Activated gamma-delta T cell treated with Interleukin-2 at 50 U/mL for 16 hours (primary cell): ENCODE measurements at places on chromosomes 5 and 9.

DNA sequence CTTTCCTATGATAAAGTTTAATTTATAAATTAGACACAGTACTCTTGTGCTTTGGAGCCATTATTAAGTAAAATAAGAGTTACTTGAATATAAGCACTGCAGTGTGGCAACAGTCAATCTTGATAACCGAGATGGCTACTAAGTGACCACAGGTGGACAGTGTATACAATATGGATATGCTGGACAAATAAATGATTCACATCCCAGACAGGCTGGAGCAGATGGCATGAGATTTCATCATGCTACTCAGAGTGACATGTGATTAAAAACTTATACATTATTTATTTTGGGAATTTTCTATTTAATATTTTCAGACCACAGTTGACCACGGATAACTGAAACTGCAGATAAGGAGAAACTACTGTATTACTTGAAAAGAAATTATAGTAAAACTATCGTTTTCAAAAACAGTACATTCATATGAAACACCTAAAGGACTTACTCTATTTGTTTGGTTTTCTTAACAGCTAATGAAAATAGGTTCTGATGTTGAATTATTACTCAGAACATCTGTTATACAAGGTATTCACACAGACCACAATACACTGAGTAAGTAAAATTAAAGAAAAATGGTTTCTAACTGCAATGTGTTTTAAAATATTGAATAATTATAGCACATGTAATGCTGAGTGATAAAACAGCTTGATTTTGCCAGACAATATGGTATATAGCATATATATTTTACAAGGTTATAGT, 16.0 kb downstream of the LYRM7 start:
- DNase-seq, result no peak

DNA sequence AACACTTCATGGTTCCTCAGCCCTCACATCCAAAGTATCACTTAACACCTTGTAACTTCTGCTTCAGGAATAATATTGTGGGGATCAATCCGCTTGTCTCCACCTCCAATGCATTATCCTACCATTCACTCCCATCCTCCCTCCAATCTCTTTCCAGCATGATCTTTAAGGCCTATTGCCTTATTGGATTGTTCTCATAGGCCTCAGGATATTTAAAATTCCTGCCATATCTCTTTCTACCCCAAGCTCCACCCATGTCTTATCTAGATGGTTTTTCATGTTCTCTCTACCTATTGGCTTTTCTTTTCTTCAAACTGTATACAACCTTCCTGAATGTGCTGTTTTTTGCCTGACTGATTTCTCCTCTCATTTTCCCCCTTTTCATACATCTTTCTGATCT, 7.2 kb downstream of the KDM4C start:
- no peak for DNase-seq

GRCh38 chr9:89956331-89956730, 351.5 kb downstream of the GADD45G start:
- DNase-seq, result no peak

DNA sequence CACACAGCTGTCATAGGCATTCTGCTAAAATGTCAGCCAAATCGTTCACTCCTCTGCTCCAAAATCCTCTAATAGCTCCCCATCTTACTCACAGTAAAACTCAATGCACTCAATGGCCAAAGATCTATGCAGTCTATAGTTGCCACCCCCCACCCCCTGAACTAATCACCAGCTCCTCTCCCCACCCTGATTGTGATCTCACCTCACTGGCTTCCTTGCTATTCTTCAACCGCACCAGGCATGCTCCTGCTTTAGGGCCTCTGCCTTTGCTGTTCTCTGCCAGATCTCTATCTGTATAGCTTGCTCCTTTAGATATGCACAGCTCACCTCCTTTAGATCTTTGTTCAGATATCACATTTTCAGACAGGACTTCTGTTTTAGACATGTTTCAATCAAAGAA, 33.2 kb upstream of the SNX2 start:
- no peak for DNase-seq

GRCh38 chr9:127065592-127065991, 56.8 kb downstream of the ANGPTL2 start:
- DNase-seq, result no peak

GRCh38 chr5:158845941-158846340, 253.8 kb downstream of the EBF1 start:
- no peak for DNase-seq

DNA sequence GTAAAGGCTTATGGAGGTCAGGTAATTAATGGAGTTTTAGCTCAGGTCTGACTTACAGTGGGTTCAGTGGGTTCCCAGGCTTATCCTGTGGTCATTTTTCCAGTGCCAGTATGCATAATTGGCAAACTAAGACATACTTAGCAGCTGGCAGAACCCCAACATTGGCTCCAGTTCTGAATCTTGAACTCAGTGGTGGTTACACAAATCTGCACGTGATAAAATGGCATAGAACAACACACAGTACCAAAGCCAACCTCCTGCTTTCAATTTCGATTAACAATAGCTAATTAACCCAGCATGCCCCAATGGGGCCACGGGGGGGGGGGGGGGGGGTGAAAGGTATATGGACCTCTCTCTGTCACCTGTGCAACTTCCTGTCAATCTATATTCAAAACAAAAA, 19.0 kb upstream of the BARX1 start:
- DNase-seq, result no peak

DNA sequence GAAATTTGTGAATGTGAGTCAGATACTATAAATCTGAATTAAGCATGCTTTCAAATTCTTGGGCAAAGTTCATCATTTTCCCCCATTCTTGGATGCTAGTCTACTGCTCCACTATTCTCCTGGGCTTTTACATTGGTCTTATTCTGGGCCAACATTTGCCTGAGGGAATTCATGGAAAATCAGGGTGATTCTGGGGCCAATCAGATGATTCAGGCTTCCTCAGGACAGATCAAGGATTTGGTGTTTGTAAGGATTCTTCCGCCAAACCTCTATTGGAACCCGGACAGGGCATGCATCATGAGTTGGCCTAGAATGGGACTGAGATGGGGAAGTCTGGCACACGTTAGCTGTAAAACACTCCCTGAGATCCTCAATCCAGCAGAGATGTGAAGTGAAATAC, 113.8 kb downstream of the MEF2C start:
- no peak for DNase-seq

- DNase-seq, result no peak
These were observed 3.6 kb downstream of the MARVELD2 start for GRCh38 chr5:69418554-69418953.

DNA sequence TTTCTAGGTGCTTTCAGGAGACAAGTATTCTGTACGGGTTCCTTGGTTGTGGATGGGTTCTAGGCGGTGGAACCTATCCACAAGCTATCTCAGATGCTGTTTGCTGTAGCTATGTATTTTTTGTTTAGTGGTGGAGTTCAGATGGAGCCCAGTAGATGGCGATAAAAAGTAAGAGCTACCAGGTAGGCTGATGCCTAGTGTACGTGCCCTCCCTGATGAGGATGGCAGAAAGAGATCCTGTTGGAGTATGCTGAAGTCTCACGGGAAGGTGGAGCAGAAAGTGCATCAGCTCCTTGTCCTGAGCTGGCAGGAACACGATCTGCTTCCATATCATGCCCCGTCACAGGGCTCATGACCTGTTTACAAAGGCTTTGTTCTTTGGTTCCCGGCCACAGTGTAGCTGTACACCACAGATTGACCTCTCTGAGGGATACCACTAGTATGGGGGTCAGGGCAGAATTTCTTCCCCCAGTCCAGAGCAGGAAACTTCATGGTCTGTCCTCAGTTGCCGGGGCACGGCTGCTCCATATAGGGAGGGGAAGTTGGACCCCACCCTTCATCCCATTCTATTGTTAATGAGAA, 12.6 kb upstream of the UGT3A2 start:
- DNase-seq, result no peak

DNA sequence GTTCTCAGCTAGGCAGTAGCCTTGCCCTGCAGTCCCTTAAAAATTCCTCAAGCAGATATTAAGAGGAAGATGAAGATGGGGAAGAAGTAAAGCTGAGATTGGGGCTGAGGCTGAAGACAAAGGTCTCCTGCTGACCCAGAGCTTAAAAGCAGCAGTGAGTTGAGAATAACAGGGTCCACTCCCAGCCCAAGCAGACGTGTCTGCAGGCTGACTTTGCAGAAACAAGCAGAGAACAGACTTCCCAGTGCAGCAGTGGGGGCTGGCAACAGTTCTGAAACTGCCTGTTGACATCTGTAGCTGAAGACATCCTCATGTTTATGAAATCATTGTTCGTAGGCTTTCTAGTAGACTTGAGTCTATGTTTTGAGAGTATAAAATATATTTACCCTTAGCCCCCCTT, 1.1 kb downstream of the CTXN3 start:
- no peak for DNase-seq

DNA sequence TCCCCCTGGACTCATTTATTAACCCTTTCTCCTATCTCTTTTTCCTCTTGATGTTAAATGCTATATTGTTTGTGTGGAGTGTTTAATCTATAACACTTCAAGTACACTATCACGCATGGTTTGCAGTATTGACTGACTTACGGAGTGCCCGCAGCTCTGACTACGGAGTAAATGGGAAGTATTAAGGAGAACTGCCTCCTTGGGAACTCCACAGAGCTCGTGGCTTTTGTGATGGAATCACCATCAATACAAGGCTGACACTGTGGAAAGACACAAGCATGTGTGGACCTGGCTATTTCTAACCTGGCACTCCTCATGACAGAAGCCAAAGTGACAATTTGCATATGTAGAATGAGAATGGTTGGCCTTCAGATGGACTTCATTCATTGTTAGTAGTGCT, 66.2 kb downstream of the SFXN1 start:
- no peak for DNase-seq

GRCh38 chr5:11182441-11183080, 421.5 kb upstream of the DAP start:
- no peak for DNase-seq

- DNase-seq, result no peak
These were observed 246.0 kb downstream of the PDZD2 start for GRCh38 chr5:31884896-31885295.

GRCh38 chr5:160390787-160391696, 8.8 kb downstream of the FAM200C start:
- DNase-seq, result no peak

DNA sequence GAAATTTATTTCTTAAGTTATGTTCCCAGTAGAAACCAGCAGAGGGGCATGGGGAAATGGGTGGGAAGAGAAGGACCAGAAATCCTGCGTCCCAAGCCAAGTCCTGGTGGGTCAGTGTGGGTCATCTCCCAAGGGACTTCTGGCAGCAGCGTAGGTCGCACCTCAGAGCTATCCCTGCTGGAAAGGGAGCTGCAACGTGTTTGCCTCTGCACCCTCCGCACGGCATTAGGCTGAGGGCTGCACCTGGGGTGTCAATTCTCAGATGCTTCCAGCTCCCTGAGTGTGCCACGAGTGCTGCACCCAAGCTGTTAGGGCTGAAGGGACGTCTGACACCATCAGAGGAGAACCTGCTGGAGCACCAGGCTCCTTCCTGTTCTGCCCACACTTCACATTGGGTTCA, 182.8 kb downstream of the CACNA1B start:
- no peak for DNase-seq

GRCh38 chr5:40082313-40082712, 597.4 kb upstream of the PTGER4 start:
- DNase-seq, result no peak

DNA sequence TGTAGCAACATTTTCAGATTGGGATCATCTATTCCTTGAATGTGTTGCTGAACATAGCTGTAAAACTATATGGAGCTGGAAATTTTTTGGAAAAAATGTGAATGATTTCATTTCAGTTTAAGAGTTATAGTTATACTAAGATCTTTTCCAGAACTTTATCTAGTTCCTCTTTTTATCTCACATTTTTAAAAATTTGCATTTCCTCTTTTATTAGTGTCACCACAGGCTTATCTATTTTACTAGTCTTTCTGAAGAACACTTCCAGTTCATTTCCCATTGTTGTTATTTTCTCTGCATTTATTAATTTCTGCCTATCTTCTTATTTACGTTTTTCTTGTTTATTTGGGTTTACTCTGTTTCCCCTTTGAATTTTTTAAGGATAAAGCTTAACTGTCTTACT, 46.0 kb upstream of the FSTL4 start:
- DNase-seq, result no peak

DNA sequence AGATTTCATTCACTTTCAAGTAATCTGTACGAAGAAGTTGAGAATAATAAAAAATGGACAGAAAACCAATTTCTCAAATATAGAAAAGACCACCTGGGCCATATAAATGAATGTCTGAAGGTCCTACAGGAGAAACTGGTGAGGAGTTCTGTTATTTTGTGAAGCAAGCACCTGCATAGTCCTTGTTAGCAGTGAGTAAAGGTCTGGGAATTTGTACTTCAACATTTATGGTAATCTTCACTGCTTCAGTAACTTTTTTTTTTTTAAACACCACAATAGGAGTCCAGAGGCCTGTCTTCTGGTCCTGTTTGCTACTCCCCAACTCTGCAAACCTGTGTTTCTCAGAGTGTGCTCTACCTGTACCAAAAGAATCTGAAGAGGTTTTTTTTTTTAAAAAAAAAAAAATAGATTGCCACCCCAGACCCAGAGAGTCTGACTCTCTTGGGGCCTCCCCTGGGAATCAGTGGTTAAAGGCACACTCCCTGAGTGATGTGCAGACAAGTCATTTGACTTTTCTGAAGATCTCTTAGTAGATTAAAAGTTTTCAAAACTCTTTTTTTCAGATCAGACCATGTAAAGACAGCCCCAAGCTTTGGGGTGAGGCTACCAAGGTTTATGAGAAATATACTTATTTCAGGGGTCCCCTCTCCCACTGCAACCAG, 55.5 kb downstream of the FAM81B start:
- no peak for DNase-seq

DNA sequence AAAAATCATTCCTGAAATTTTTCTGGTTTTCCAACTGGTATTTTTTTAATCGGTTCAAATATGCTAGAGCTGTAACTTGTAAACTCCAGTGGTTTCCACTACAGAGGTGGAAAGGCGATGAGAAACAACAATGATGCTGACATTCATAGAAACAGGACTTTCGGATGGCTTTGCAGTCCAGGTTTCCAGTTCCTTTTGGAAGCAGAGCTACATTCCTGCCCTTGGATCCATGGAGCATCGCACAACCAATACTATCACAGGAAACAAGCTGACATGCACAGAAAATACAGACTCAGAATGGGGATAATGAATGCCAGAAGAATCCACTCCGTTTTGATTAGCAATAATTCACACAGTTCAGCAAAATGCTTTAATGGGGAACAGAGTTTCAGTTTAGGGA, 140.0 kb downstream of the EPB41L4A start:
- no peak for DNase-seq

- DNase-seq, result no peak
These were observed 2.8 kb upstream of the ECM2 start for GRCh38 chr9:92538541-92538940.

DNA sequence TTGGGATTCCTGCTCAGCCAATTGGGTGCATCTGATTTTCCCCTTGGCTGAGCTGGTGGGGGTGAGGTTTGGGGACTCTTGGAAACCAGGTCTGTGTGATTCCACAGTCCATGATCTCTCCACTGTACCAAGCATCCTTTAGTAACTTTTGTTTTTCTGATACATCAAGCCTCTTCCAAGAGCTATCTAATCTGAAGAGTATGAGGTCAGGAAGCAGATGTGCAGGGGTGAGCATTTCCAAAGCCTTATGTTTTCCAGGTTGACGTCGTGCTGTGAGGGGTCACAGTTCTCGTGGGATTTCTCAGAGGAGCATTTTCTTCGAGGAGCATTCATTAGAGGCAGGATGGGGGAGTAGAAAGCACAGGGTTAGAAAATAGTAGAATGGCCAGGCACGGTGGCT, 95.3 kb downstream of the KLF4 start:
- DNase-seq, result no peak

- no peak for DNase-seq
These were observed 30.1 kb upstream of the MINAR2 start for GRCh38 chr5:129717751-129718310.

- DNase-seq, result peak; percentile 26
These were observed 43.1 kb downstream of the POLR1E start for GRCh38 chr9:37528652-37529471.

GRCh38 chr5:81751836-81752643, 1.1 kb upstream of the SSBP2 start:
- peak; percentile 4 for DNase-seq
